ENCODE measurements at places on chromosomes 12 and 14. TPM values are rescaled to one million over a fixed set of nuclear protein-coding genes. Genes with fewer than 3 reads are reported as not detected.

GALNT9 gene
- 1.3 TPM for total RNA-seq

CISTR gene
- not detected for total RNA-seq

TROAP gene
- 88.0 TPM for total RNA-seq

DCN gene
- 17.9 TPM for total RNA-seq

ACSS3 gene
- 14.5 TPM for total RNA-seq

ISCA2 gene
- total RNA-seq: 40.6 TPM

STX2 gene
- total RNA-seq: 32.7 TPM

OTUB2 gene
- 4.8 TPM for total RNA-seq

DNA sequence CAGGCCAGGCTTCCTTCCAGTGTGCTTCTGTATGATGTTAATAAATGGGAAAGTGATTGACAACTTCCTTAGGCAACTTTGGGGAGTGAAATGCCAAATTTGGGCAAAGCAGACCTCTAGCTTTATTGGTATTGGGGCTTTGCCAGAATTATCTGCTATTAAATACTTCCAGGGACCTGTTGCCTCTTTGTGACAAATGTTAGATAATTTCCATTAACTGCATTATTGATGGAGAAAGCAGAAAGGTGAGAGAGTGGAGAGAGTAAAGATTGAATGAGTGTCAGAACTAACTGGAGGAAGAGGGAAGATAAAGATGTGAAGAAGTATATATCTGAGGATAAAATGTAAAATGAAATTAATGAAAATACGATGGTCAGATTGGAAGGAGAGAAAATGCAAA lies 94.5 kb downstream of the CACNA1C start:
- no peak for DNase-seq
- H3K4me1 ChIP-seq: no peaks in the 10 kb centered on the region
- no peak overlapping the region for H3K27ac ChIP-seq
- no peaks in the 10 kb centered on the region for H3K36me3 ChIP-seq

DNA sequence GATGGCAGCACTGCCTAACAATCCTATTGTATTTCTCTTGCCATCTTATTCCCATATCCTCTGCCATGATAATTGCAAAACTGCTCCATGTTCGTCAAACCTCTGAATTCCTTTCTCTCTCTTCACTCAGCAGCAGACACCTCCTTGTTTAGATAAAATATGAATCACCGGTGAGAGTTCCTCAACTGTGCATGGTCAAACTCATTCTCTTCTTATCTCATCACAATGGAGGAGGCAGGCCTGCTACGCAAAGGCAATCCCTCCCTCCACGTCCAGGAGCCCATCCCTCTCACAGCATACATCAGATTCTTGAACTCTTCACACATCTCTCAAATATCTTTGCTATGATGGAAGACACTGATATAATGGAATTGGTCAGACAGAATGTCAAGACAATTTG lies 90.1 kb upstream of the DAAM1 start:
- H3K27ac ChIP-seq: no peak overlapping the region
- no peak for DNase-seq
- no peaks in the 10 kb centered on the region for H3K36me3 ChIP-seq
- no peak overlapping the region for H3K4me3 ChIP-seq
- peaks cover 2% of the 10 kb centered on the region for H3K27me3 ChIP-seq

GRCh38 chr12:13367973-13368372 lies 171.4 kb downstream of the EMP1 start:
- no peak for DNase-seq
- no peaks in the 10 kb centered on the region for H3K4me1 ChIP-seq
- H3K27me3 ChIP-seq: peaks cover 14% of the 10 kb centered on the region
- no peaks in the 10 kb centered on the region for H3K36me3 ChIP-seq

DNA sequence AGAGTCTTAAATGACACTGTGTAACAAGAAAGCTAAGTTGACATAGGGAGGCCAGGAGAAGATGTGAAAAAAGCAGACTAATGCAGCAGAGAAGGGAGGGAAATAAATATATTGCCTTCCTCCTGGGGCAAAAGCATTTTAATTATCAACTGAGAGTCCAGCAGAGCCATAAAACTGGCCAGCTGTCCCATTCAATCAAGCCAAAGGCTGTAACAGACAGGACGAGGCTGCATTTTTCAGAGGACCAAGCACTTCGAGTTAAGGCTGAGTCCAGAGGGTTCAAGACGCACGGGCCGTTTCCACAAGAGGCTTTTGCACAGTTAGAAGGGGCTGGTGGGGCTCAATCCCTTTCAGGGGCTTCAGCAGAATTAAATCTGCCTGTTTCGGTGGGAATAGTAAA lies 20.4 kb downstream of the MAP3K9 start:
- no peak for DNase-seq
- no peaks in the 10 kb centered on the region for H3K36me3 ChIP-seq
- H3K4me1 ChIP-seq: no peaks in the 10 kb centered on the region
- H3K27me3 ChIP-seq: no peaks in the 10 kb centered on the region
- H3K27ac ChIP-seq: no peak overlapping the region

DNA sequence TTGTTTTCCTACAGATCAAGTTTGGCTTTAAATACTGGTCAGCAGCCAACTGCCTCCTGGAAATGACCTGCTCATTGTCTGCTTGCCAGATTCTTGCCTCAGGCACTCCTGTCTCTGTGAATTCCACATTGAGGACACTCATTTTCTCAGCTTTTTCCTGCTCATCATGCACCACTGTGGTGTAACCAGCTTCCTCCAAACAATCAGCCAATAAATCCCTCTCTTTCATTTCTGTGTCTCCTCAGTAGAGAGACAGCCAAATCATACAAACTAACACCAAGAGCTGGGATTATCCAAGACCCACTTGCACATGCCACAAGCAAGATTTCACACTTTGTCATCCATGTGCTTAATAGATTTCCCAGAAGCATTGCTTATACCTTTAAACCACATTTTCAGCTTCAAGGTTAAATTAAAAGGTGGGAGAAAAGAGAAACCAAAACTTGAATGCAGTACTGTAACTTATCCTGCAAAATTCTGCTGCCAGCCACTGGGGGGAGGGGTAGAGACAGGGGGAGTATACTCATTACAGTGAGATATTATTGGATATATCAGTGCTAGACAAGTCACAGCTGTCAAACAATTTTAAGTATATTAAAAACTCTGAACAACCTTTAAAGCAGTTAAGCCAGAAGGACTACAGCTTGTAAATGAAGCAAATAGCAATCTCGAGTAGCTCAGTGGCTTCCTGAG lies 105.0 kb downstream of the PPP2R5E start:
- no peak for DNase-seq
- H3K27ac ChIP-seq: no peak overlapping the region
- peaks cover 4% of the 10 kb centered on the region for H3K36me3 ChIP-seq
- no peak overlapping the region for H3K4me3 ChIP-seq
- no peaks in the 10 kb centered on the region for H3K27me3 ChIP-seq
- peaks cover 21% of the 10 kb centered on the region for H3K4me1 ChIP-seq

GRCh38 chr14:74014299-74014698 lies 4.8 kb downstream of the ENTPD5 start:
- H3K4me1 ChIP-seq: peaks cover 10% of the 10 kb centered on the region
- H3K27ac ChIP-seq: no peak overlapping the region
- H3K36me3 ChIP-seq: no peaks in the 10 kb centered on the region
- no peak for DNase-seq

GRCh38 chr14:100979780-100980179 lies 76.3 kb upstream of the RTL1 start:
- peaks cover 14% of the 10 kb centered on the region for H3K27me3 ChIP-seq
- H3K4me3 ChIP-seq: no peak overlapping the region
- H3K36me3 ChIP-seq: no peaks in the 10 kb centered on the region
- no peak overlapping the region for H3K27ac ChIP-seq

DNA sequence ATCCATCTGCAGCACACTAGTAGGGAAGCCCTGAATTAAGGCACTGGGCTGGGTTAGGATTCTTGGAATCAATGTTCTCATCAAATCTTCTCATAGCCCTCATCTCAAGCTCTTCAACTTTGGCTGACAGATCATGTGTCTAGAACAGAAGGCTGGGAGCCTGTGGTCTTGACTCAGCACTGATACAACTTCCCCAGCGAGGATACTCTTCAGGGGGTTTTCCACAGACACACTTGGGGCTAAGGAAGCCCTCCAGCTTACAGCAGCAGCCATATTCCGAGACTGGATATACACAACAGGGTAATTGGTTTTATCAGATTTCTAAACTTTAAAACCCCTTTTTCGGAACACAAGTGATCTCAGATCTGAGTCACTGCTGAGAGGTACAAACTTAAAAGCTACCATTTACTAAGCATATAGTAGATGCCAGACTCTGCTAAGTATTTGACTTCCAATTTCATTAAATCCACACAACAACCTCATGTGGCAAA lies 3.5 kb downstream of the FMNL3 start:
- no peak for DNase-seq
- peaks cover 52% of the 10 kb centered on the region for H3K4me1 ChIP-seq
- H3K36me3 ChIP-seq: peaks cover 2% of the 10 kb centered on the region
- peak overlapping the region; percentile 72 for H3K4me3 ChIP-seq
- H3K27me3 ChIP-seq: peaks cover 19% of the 10 kb centered on the region
- no peak overlapping the region for H3K27ac ChIP-seq

DNA sequence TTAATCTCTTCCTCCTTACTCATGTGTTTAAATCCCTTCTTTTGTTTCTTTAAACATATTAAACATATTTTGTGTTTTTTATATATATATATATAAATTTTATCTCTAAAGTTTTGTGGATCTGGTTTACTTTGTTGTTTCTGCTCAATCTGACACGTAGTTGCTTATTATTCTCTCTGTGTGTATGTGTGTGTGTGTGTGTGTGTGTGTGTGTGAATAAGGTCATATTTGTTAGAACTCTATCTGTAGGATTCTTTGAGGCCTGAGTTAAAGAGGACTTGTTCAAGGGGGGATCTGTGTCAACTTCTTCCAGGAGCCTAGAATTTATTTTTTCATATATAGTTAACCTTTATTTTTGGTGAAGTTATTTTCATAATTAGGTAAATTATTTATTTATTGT lies 2.7 kb downstream of the GPR65 start:
- H3K27me3 ChIP-seq: no peaks in the 10 kb centered on the region
- H3K36me3 ChIP-seq: no peaks in the 10 kb centered on the region
- H3K4me3 ChIP-seq: no peak overlapping the region
- H3K4me1 ChIP-seq: no peaks in the 10 kb centered on the region
- no peak overlapping the region for H3K27ac ChIP-seq
